ENCODE measurements at places on chromosomes 13 and 19. TPM values are rescaled to one million over a fixed set of nuclear protein-coding genes. Genes with fewer than 3 reads are reported as not detected.

SYNE4 gene
- total RNA-seq = 3.2 TPM

PABPC3 gene
- total RNA-seq = 0.52 TPM

ZNF729 gene
- total RNA-seq = not detected

ELANE gene
- total RNA-seq = not detected

UHRF1 gene
- total RNA-seq = 149 TPM

LGALS4 gene
- 2.4 TPM for total RNA-seq

ZNF540 gene
- total RNA-seq = 1.5 TPM

ELSPBP1 gene
- not detected for total RNA-seq

APC2 gene
- 0.03 TPM for total RNA-seq

LDLR gene
- total RNA-seq = 118 TPM

KIRREL2 gene
- 1.4 TPM for total RNA-seq

ZNF701 gene
- total RNA-seq = 20.4 TPM

Measured in activated CD8-positive, alpha-beta memory T cell treated with anti-CD3 and anti-CD28 coated beads, Interleukin-2, amount 10 ng/mL, durations not matched to agents 7 days and 5 days (primary cell).